Activated T-cell treated with anti-CD3 and anti-CD28 coated beads, Interleukin-2, amount 50 U/mL, for 72 hours (primary cell): ENCODE measurements at places on chromosomes 5 and 9. TPM values are rescaled to one million over a fixed set of nuclear protein-coding genes. Genes with fewer than 3 reads are reported as not detected.
A peak's percentile ranks its signal among the peaks of the same experiment; 100 is the strongest.

DNA sequence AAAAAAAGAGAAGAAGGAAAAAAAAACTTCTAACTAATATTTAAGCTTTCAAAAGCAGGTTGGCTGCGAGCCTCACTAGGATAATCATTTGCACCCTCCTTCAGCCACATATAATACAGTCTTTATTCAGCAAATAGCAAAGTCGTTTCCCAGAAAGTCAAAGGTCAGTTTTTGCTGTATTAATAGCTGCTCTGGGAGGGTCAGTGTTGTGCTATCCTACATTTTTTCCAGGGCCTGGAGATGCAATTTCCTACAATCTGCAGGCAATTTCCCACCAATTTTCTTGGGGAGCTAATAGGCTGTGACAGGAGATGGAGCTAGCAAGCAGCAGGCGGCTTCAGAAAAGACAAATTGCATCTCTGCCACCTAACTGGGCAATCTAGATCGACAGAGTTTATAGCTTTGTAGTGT, 136.8 kb downstream of the TLE1 start:
- DNase-seq = no peak
- H3K4me1 ChIP-seq = no peaks in the 10 kb centered on the region
- no peaks in the 10 kb centered on the region for H3K27me3 ChIP-seq
- no peaks in the 10 kb centered on the region for H3K36me3 ChIP-seq
- H3K27ac ChIP-seq = no peak overlapping the region

- H3K4me1 ChIP-seq = peaks cover 6% of the 10 kb centered on the region
- no peak overlapping the region for H3K4me3 ChIP-seq
- no peak overlapping the region for H3K27ac ChIP-seq
- peak; percentile 18 for DNase-seq
- H3K27me3 ChIP-seq = peaks cover 43% of the 10 kb centered on the region
Observed at GRCh38 chr5:173204185-173204979, 30.6 kb downstream of the NKX2-5 start.

DNA sequence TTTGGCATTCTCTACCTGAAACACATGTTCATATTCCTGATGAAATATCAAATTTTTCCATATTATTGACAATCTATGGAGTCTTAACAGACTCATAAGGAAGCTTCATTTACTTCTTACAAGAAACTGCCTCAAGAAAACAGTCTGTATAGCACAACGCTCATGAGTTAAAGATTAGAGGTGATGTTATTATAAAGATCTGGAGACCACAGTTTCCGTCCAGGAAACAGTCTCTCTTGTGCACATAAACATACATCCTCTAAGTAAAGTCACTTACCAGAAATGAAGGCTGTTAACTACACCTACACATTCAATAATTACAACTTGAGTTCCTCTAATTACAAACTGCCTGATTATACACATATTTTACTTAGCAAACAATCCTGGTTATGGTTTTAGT, 86.9 kb downstream of the RAPGEF6 start:
- H3K4me3 ChIP-seq = peak overlapping the region; percentile 87
- H3K36me3 ChIP-seq = peaks cover 4% of the 10 kb centered on the region
- H3K4me1 ChIP-seq = peaks cover 75% of the 10 kb centered on the region
- peak overlapping the region; percentile 100 for H3K27ac ChIP-seq

DNA sequence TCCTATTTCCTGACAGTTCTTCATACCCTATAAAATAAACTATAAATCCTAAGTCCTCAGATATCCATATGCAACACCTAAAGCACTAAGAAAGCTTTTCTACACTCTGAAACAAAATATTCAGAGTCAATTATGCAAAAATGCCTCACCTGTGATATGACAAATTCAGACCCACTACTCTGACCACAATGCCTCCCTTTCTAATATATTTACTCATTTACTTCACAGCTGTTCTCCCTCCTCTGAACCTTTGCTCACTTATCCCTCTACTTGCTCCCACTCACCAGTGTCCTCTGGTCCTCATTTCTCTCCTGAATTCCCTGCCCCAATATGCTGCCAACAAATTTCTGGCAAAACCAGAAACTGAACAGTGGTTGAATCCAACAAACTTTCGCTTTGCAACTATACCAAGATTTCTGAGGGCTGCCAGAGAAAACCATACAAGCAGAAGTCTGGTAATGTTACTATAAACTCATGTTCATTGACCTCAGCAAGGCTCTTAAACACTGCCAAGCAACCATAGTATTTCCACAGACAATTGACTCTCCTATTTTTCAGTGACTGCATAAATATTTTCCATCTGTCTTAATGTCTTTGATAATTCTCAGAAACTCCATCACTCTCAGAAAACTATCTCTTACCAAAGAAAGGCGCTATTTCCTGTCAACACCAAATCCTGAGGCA, 7.1 kb downstream of the CCNH start:
- peaks cover 52% of the 10 kb centered on the region for H3K36me3 ChIP-seq
- no peaks in the 10 kb centered on the region for H3K27me3 ChIP-seq
- peak overlapping the region; percentile 4 for H3K4me3 ChIP-seq
- H3K27ac ChIP-seq = peak overlapping the region; percentile 66

GRCh38 chr5:10935536-10935935, 174.5 kb upstream of the DAP start:
- no peak overlapping the region for H3K27ac ChIP-seq
- H3K4me1 ChIP-seq = no peaks in the 10 kb centered on the region
- no peaks in the 10 kb centered on the region for H3K36me3 ChIP-seq
- H3K27me3 ChIP-seq = no peaks in the 10 kb centered on the region
- no peak for DNase-seq

GRCh38 chr5:166561759-166562158, 1729.7 kb upstream of the WWC1 start:
- H3K36me3 ChIP-seq = no peaks in the 10 kb centered on the region
- DNase-seq = no peak
- no peaks in the 10 kb centered on the region for H3K4me1 ChIP-seq
- no peaks in the 10 kb centered on the region for H3K27me3 ChIP-seq
- H3K27ac ChIP-seq = no peak overlapping the region

DNA sequence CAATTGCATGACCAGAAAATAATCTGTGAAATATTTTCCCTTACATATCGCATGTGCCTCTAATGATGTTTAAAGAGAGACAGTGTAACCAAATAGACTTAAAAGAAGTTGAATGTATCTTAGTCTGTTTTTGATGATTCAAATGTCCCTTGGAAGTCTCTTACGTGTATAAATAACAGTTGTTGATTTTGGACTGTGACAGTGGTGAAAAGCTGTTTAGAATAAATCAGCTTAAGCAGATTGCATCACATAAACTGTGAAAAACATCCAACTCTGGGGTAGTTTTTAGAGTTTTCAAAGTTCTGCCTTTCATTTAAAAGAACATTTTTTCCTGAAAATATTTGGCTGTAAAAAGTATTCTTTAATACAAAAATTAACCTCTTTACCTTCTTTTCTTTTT, 301.1 kb downstream of the PRR16 start:
- H3K27ac ChIP-seq = no peak overlapping the region
- no peaks in the 10 kb centered on the region for H3K36me3 ChIP-seq
- no peaks in the 10 kb centered on the region for H3K27me3 ChIP-seq
- H3K4me3 ChIP-seq = no peak overlapping the region
- DNase-seq = no peak

GRCh38 chr5:67160985-67161384, 35.6 kb downstream of the CD180 start:
- peaks cover 48% of the 10 kb centered on the region for H3K4me1 ChIP-seq
- H3K27me3 ChIP-seq = no peaks in the 10 kb centered on the region
- DNase-seq = peak; percentile 26
- H3K27ac ChIP-seq = peak overlapping the region; percentile 88

GRCh38 chr9:89488131-89488530, 9.8 kb downstream of the SEMA4D start:
- peak overlapping the region; percentile 65 for H3K27ac ChIP-seq
- H3K36me3 ChIP-seq = peaks cover 10% of the 10 kb centered on the region
- peaks cover 99% of the 10 kb centered on the region for H3K4me1 ChIP-seq
- no peak for DNase-seq

DNA sequence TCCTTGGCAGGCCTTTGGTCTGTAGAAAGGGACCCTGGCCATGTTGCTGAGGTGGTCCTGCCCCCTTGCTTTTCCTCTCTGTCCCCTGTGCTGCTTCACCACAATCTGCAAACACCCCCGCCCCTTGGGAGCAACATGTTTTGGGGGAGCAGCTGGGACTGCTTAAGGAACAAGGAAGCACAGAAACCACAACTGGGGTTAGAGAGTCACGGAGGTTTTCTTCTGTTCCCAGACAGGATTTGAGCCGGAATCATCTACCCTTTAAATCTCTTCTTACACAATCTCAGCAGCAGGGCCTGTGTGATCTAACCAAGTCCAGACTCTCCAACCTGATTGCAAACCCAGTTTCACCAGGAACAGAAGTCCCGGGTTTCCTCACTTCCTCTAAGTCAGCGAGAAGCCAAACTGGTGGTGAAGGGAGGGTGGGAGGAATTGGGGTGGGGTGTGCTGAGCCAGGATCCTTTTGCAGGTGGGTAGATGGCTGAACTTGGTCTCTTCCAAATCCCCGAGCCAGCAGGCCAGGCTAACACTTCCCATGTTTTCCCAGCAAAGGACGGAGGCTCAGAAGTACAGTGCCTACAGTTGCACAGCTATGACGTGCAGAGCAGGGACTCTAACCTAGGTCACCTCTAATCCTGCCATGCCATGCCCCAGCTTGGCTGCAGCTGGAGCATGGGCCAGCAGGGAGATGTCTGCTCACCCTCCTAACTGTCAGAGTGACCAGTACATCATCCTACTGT, 25.0 kb downstream of the SH3PXD2B start:
- H3K27ac ChIP-seq = no peak overlapping the region
- H3K4me1 ChIP-seq = no peaks in the 10 kb centered on the region
- H3K27me3 ChIP-seq = peaks cover 29% of the 10 kb centered on the region
- H3K4me3 ChIP-seq = no peak overlapping the region

The OCLN gene
- total RNA-seq = 0.62 TPM

The BTNL8 gene
- total RNA-seq = 1.2 TPM

The GZMA gene
- total RNA-seq = 25.1 TPM

The CDH12 gene
- total RNA-seq = not detected
